ENCODE measurements at places on chromosomes 4 and X.

- DNase-seq = no peak
Observed at GRCh38 chr4:176988226-176988625, 195.5 kb upstream of the VEGFC start.

GRCh38 chr4:102551958-102552565 is 50.9 kb downstream of the NFKB1 start:
- DNase-seq = no peak

GRCh38 chrX:96861218-96861617 is 22.5 kb upstream of the RPA4 start:
- no peak for DNase-seq

DNA sequence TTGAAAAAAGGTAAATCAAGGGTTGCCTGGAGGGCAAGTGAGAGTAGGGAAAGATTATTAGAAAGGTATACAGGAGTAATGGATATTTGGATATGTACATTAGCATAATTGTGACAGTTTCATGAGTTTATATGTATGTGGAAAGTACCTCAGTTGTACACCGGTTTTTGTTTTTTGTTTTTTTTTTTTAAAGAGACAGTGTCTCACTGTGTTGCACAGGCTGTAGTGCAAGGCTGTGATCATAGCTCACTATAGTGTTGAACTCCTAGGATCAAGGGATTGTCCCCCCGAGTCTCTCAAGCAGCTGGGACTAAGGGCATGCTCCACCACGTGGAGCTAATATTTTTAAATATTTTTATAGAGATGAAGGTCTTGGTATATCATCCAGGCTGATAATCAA is 15.3 kb upstream of the HPGD start:
- DNase-seq = no peak

GRCh38 chrX:119757646-119757978 is 776 bp upstream of the SOWAHD start:
- DNase-seq = no peak

GRCh38 chr4:101987623-101988243 is 197.2 kb downstream of the BANK1 start:
- DNase-seq = no peak

DNA sequence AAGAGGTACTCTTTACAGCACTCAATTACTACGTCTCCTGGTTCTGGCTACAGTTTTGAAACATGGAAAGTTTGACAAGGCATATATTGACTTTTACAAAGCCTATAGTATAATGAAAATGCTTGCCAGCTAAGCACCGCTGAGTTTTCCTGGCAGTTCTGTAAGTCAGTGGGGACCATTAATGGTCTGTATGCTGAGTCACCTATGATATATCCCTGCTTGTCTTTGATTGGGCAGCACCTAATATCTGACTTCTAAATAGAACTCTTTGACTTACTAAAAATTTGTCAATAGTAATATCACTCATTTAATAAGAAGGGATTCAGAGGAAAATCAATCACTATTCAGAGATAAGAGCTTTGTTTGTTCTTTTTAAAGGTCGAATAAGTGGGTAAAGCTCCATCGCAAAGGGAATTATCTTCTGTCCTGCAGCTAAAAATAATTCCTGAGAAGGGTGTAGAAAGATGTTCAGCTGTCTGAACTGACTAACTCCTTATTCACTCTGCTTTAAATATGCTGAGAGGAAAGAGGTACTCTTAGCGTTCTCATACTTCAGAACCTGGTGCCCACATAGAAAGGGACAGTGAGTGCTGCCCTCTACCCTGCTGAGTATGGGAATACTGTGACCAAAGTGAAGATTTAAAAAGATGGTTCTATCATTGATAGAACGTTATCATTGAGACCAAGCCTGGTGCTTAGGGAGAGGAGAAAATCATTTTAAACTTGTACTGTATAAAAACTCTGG is 959 bp downstream of the SMPX start:
- no peak for DNase-seq

DNA sequence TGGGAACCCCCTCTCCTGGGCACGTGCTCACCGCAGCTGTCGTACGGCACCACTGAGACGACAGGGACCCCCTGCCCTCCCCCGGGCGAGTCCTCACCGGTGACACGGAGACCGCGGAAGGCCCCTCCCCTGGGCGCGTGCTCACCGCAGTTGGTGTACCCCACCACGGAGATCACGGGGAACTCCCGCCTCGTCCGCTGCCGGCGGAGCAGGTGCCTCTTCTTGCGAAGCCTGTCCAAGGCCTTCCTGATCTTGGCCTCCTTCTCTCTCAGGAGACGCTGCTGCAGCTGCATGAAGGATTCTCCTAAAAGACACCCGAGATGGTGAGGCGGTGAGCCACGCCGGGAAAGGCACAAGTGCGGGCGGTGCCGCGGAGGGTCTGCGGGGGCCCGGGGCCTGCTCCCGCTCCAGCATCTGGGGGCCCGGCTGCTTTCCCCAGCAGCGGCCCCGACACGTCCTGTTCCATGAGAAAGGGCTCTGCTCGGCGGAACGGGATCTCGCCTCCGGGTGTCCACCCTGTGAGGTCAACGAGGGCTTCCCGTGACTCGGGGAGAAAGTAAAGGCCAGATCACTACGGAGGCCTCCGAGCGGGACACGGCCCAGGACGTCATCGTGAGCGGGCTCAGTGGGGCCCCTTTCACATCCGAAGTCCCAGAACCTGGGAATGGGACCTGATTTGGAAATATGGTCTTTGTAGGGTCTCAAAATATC is 5.8 kb downstream of the GTPBP6 start:
- no peak for DNase-seq

DNA sequence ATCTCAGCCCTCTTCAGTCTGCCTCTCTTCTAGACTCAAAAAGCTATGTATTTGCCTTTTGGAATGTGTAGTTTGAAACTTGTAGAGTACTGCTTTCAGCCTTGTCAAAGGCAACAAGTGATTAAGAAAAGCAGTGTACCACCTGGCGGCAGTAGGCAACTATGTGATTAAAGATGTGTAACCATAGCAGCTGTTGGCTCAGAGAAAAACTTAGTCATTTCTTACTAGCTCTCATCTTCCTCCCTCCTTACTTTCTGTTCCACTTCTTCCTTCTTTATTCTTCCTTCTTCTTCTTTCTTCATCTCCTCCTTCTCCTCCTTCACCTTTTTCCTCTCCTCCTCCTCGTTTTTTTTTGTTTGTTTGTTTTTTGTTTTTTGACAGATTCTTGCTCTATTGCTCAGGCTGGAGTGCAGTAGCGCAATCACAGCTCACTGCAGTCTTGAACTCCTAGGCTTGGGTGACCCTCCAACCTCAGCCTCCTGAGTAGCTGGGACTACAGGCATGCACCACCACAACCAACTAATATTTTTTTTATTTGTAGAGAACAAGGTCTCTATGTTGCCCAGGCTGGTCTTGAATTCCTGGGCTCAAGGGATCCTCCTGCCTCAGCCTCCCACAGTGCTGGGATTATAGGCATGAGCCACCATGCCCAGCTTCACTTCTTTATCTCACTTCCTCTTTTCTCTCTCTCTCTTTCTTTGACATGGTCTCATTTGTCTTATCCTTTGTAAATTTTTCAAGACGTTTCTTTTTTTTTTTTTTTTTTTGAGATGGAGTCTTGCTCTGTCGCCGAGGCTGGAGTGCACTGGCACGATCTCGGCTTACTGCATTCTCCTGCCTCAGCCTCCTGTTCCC is 32.6 kb downstream of the ABHD18 start:
- peak; percentile 19 for DNase-seq

DNA sequence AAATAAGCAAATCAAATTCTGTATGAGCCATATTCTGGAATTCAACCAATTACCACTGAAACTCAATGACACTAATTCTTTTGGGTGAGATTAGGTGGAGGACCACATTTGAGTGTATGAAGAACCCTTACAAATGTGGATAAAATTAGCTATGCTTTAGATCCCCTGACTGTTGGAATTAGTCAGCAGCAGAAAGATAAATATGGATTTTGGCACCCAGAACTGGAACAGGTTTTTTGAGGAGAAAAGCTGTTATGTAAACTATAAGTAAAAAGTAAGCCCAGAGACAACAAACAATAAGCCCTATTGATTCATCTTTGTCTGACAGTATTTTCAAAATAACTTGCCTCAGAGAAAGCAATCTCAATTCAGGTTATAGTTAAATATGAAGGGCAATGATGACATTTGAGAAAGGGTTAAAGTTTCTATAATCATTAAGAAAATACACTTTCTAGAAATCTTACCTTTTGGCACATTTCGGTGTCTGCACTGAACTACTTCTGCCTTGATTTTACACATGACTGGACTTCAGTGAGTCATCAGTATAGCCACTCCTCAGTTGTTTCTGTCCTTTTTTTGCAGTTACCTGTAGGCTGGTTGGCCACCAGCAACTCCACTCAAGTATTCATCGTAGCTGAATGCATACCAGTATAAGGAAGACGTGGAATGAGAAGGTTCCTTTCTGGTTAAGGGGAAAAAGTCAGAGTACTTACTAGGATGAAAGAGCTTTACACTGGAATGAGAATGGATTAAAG is 80.0 kb downstream of the KCTD8 start:
- DNase-seq = no peak

DNA sequence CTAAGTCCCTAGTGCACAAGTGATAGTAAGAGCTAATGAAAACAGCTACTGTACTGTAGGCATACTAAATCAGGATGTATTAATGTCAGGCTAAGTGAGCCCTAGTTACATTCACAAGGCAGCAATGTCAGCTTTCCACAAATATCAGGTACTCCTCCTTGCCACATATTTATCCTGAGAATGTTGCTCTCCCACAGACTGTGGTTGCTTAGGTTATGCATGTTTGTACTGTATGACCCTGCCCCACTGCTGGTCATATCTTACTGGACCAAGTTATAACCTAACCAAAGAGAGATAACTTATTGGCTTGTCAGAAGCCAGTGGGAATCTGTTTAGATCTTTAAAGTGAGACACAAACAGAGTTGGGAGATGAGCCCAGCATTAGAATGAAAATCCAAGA is 241.0 kb downstream of the SLC39A8 start:
- no peak for DNase-seq

GRCh38 chr4:103478734-103479133 is 241.1 kb downstream of the TACR3 start:
- DNase-seq = no peak

DNA sequence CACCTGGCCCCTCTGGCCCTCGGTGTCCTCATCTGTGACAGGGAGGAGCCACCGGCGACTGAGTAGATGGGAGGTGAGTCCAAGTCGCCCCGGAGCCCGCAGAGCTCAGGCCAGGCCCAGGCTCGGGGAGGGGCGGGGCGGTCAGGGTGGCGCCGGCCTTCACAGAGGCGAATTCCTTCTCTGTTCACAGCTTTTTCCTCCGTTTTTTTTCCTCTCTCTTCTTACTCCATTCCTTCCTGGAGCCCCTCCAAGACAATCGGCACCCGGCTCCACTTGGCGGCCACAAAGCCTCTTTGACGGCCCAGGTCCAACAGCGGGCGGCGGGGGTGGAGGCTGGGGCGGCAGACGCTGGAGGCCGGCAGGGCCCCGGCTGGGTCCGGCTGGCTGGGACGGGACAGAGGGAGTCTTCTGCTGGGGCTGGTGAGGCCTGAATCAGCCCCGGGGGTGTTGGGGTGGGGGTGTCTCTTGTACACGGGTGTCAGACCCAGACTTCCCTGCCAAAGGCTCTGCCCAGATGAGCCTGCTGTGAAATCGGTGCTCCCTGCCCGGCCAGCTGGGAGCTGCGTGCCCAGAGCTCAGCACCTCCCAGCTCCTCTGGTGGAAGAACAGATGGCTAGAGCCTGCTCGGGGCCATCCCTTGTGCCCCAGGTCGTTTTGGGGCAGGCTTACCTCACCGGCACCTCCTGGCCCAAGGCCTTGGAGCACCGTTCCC is 22.6 kb downstream of the FGFRL1 start:
- DNase-seq = no peak

DNA sequence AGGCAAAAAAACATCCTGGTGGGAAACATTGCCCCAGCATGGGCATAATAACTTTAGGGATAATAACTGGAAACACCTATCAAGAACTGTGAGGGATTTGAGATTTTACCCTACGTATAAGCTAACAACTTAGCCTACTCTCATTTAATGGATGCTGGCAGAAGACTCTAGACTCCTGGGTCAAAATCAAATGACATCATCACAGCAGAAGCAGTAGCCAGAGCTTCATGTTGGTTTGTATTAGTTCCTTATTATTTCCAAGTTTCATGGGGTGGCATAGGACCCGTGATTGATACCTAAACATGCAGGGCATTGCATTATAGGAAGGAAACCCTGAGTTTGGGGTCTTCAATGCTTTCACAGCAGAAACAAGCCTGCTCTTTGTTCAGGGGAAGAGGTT is 4.6 kb downstream of the TCEAL9 start:
- no peak for DNase-seq

GRCh38 chrX:139801397-139801813 is 93.4 kb upstream of the MCF2 start:
- DNase-seq = no peak

- no peak for DNase-seq
Observed at GRCh38 chr4:173002830-173003561, 165.6 kb upstream of the GALNT7 start.

DNA sequence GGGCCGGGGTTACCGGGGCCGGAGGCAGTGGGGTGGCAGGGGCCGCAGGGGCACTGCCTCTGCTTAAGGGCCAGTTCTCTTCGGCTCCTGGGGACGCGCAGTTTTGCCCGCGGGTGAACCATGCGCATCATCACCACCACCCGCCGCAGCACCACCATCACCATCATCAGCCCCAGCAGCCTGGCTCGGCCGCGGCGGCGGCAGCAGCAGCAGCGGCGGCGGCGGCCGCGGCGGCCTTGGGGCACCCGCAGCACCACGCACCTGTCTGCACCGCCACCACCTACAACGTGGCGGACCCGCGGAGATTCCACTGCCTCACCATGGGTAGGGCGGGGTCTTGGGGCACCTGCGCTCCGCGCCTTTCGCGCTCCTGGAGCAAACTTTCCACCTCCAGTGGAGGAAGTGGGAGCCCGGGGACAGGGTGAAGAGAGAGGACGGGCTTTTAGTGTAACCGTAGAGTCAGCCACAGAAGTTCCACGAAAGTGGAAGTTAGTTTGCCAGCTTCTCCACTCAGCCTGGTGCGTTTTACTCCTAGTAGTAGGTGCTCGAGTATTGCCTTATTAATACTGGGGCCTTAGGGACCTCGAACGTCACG is 729 bp downstream of the GSX2 start:
- no peak for DNase-seq

- no peak for DNase-seq
Observed at GRCh38 chrX:40202456-40202855, 104.7 kb upstream of the BCOR start.

DNA sequence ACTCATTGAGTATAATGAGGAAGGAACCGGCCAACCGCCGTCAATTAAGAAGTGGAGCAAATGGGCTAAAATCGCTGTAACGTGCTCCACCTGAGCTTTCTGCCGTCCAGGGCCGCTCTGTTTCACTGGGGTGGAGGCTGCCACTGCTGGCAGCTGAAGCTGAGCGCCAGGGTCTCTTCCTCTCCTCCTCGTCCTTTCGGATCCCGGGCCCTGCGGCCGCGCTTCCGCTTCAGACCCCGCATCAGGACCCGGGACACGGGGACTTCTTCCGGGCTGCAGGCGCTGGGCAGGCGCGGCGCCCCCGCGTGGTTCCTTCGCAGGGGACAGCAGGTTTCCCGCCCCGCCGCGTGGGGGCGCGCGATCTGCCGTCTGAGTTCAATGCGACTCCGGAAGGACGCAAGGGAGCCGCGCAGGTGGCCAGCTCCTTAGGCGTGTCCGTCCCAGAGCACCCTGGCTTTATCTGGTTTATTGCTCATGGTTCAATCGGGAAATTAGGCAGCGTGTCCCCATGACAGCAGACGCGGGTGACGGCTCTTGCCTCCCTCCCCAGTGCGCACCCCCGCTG is 519.8 kb downstream of the TRIML1 start:
- no peak for DNase-seq

Measured in GM12891 (cell line).